Mammary epithelial cell (primary cell): ENCODE measurements at places on chromosomes 7 and 10.

GRCh38 chr7:6268023-6268900 is 4.2 kb downstream of the CYTH3 start:
- DNase-seq = no peak

DNA sequence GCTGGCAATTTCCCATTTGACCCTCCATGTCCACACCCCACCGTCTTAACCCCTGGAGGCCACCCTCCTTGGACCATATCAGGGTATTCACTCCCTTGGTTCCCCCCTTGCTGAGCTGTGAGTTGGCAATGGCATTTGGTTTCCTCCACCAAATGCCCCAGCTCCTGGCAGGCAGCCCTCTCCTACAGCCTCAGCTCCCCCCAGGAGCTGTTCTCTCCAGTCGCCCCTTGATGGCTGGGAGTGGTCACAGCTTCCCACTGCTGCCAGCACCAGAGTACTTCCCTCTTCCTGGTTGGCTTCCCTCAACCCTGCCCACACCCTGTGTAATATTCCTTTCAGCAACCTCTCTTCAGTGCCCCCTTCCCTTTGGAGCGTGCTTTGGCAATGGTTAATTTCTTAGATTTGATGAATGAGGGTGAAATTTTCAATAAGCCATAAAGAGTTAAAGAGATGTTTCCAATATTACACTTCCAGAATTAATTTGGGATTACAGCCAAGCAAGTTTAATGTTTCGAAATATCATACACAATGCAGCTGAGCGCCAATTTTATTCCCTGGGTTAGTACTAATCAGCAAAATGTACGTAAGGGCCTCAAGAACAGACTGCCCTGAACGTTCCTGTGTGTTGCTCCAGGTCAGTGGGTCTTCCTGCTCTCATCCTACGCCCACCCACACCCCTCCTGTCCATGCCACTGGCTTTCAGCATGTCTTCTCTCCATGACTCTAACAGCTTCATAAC is 207.1 kb upstream of the NFE2L3 start:
- no peak for DNase-seq

DNA sequence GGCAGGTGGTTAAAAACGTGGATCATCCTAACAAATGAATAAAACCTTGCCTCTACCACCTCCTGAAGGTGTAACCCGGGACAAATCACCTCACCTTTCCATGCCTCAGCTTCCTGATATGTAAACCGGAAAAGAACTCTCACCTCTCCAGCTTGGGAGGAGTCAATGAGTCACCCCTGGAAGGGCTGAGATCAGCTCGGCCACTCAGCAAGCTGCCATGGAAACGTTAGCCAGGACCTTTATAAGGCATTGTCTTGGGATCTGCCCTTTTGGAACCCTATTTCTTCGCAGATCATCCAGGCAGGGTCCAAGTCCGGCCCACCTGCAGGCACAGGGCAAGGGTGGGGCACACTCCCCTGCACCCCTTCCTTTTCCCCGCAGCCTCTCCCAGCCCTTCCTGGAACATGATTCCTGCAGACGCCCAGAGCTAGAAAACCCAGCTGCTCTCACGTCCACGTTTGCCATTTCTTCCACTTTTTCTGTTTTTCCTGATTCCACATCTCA is 81.6 kb upstream of the PFKP start:
- peak; percentile 64 for DNase-seq

DNA sequence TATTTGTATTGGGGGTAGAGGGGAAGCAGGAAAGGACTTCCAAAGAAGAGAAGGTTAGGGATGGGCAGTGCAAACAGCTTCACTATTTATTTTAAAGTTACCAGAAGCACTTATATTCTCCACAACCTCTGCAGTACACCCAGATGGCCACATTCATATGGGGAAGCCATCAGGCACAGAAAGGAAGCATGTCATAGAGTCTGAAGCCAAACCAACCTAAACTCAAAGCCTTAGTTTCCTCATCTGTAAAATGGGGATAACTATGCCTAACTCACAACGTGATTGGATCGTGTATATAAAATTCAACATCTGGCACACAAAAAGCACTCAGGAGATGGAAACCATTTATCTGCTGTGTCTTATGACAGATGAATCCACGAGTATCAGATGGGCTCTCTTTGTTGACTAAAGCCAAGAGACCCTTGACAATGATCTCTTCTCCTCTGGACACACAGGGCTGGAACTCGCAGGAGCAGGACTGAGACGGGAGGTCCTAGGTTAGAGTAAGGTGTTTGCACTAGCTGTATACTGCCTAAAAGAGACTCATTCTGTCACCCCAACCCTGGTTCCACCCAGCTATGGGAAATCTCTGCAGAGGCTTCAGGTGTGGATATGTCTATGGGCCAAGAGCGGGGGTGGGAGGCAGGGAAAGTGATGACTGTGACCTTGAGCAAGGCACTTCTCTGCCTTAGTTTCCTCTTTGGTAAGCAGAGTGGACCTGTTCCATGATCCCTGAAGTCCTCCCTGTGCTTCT is 1.8 kb downstream of the KIAA1549 start:
- peak; percentile 9 for DNase-seq

GRCh38 chr10:79409038-79409725 is 36.2 kb downstream of the ZCCHC24 start:
- no peak for DNase-seq

DNA sequence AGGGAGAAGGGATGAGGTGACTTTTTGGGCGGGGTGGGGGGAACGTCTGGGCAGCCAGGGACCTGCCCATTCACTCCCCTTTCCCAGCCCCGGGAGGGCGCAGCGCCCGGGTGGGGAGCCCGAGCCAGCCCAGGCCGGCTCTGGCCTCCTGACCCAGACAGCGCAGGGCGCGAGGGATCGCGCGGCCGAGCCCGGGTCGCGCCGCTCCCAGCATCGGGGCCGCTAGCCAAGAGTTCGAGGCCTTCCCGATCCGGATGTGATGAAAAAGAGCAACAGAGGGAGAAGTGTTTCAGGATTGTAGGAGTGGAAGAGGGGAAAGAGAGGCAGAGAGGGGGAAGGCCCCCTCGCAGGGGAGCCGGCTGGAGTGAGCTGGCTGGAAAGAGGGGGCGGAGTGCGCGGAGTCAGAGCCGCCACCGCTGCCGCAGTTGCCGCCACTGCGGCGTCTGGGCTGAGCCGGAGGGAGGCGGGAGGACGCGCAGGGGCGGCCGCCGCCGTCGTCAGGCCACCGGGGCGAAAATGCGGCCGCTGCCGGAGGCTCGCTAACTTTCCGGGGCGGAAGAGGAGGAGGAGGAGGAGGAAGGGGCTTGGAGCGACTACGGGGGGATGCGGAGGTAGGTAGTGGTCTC is at the start of gene MDFIC:
Gene MDFIC, plus strand, starts transcription at position 69 of the 626 bp plus-strand sequence. CDS start 940 bp downstream, outside the sequence.
- DNase-seq = peak; percentile 39

GRCh38 chr10:398954-399353 is 263.7 kb downstream of the ZMYND11 start:
- no peak for DNase-seq

DNA sequence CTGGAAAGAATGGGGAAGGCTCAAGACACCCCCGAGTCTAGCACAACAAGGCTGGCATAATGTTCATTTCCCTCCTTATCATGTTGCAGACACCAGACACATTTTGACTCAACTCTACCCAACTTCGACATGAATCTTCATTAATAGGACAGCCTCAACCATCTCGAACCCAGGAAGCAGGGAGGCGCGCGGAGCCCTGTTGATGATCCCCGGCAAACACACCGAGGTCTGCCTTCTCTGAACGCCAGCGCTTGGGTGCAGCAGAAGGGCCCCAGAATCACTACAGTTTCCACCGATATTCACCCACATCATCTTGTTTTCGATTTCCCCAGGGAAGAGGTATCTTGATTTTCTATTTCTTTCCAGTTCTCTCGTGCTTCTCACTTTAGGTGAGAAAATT is 563.6 kb downstream of the TCERG1L start:
- DNase-seq = no peak

GRCh38 chr7:322111-322671 is 32.2 kb downstream of the FOXL3 start:
- peak; percentile 48 for DNase-seq

DNA sequence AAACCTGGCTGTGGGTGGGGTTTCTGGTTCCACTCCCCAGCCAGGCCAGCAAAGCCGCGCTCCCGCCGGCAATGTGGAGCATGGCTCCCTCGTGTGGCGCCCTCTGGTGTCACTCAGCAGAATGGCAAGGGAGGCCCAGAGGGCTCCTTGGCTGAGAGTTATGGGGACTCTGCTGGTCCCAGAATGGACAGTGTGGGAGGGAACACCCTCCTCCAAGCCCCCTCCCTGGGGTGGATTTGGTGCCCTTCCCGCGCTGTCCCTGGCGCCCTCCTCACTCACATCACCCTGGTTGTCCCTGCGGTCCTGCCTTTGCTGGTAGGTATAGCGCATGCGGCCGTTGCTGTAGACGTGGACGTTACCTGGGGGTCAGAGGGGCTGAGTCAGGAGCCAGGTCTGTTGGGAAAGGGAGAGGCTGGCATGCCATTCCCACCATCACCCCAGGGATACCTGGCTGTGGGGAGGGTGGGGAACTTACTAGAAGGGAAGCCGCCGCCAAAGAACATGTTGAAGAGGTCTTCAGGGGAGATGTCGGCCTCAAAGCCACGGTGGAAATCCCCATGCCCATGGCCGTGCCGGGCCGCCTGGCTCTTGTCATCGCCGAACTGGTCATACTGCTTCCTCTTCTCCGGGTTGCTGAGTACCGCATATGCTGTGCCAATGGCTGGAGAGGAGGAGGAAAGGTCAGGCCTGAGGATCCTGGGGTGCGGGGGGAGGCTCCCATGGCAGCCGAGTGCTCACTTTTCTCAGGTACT is 14.0 kb downstream of the DNAJB12 start:
- no peak for DNase-seq

DNA sequence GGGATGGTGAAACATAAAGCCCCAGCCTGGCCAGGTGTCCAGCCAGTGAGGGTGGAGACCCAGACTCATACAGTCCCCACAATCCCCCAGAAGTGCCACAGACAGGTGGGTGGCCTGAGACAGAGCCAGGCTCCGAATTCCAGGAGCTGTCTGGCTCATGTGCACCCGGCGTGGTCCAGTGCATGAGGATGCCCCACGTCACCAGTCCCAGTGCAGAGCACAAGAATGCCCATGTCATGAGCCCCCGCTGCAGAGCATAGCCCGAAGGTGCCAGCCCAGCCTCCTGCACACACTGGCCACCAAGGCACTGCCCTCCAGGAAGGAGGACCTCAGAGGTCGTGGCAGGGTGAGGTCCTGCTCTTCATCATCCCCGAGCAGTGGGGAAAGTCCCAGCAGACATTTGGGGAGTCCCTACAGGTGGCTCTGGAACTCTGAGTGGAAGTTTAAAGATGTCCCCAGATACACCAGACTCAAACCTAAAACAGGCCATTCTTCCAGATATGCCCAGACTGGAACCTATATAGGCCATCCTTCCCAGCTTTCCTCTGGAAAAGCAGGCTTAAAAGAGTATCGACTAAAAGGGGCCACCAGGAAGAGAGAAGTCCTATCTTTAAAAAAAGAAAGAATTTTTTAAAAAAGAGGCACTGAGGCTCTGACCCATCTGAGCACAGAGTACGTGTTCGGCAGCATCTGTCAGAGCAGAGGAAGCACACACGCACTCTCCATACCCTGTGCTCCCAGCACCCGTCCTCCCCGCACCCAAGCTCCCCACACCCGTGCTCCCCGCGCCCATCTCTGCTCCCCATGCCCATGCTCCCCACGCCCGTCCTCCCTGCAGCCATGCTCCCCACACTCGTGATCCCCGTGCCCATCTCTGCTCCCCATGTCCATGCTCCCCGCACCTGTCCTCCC is 11.5 kb downstream of the DIP2C start:
- no peak for DNase-seq

DNA sequence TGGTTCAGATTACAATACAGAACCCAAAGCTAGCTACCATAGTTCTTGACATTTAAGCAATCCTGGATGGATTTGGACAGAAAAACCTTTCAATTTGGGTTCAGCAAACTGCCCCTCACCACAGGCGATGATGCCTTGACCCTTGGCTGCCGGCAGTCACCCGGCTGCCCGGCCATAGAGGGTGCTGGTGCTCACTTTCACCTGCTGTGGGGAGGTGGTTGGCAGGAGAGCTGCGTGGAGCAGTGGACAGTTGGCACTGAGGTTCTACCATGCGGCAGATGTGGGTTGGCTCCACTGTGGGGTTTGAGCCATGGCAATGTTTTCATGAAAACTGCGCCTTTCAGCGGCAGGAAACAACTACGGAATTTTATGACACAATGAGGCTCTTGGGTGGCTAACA is 99.5 kb downstream of the DYNC1I1 start:
- DNase-seq = no peak

GRCh38 chr7:17275749-17276671 is 22.4 kb upstream of the AHR start:
- DNase-seq = peak; percentile 77

DNA sequence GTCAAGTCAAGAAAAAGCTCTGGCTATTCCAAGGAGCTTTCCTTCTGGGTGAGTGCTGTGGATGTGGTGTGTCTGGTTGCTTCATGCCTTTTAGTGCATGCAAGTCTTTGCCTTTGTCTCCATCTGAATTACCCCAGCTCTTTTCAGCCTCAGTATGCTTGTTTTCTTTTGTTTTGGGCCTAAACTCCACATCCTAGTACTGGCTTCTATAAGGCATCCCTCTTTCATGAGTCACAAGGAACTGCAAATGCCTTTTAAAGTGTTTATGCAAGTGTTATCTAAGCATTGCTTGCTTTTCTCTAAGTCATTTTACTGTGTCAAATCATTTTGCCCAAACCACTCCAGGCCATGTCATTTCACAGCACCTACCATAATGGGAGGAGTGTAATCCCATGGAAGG is 132.1 kb downstream of the PLCE1 start:
- DNase-seq = no peak

DNA sequence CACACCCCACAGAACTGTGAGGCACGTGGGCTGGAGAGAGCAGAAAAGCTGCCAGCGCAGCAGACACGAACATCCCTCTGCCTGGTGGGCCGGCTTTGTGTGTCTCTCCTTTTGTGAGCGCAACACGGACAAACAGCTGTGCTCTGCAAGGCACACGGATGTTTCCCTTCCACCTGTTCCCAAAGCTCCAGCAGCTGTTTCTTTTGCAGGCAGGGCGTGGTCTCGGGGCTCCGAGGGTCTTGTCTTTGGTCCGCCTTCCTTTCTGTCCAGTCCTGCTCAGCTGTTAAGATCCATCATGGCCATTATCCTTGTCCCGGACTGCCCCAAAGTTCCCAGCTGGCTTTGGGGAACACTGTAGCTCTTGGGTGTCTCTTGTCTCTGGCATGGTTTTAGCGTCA is 32.7 kb upstream of the SH2B2 start:
- DNase-seq = no peak

DNA sequence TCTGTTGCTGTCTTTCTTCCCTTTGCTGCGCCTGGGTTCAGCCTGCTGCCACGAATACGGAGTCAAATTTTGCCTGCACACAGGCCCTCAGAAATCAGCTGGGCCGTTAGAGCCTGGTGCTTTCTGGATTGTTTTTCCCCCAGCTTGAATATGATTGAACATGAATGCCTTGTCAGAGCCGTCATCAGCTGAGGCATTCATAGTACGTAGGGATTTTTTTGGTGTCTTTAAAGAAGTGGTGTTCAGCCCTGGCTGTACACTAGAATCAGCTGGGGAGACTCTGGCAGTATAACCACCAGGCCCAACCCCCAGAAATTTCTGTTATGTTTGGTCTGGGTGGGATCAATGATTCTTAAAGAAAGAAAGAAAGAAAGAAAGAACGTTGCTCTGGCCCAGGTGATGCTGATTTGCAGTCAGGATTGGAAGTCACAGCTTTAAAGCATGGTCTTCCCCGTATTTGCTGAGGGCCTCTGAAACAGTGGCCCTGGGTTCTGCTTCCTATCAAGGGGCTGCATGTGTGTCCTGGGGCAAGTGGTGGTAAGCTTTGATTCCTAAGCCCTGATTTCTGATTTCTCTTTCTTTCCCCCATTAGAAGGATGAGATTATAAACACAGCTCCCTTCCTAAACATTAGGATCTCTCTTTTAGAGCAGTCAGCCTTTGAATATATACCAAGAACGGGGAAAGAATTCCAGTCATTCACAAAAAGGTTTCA is 24.7 kb downstream of the NUB1 start:
- no peak for DNase-seq

GRCh38 chr7:125061776-125062397 is 132.3 kb upstream of the POT1 start:
- DNase-seq = peak; percentile 80
